ENCODE measurements at places on chromosomes 4 and X.

- DNase-seq: no peak
These were observed 551.5 kb upstream of the ZFP42 start for GRCh38 chr4:187444061-187444460.

DNA sequence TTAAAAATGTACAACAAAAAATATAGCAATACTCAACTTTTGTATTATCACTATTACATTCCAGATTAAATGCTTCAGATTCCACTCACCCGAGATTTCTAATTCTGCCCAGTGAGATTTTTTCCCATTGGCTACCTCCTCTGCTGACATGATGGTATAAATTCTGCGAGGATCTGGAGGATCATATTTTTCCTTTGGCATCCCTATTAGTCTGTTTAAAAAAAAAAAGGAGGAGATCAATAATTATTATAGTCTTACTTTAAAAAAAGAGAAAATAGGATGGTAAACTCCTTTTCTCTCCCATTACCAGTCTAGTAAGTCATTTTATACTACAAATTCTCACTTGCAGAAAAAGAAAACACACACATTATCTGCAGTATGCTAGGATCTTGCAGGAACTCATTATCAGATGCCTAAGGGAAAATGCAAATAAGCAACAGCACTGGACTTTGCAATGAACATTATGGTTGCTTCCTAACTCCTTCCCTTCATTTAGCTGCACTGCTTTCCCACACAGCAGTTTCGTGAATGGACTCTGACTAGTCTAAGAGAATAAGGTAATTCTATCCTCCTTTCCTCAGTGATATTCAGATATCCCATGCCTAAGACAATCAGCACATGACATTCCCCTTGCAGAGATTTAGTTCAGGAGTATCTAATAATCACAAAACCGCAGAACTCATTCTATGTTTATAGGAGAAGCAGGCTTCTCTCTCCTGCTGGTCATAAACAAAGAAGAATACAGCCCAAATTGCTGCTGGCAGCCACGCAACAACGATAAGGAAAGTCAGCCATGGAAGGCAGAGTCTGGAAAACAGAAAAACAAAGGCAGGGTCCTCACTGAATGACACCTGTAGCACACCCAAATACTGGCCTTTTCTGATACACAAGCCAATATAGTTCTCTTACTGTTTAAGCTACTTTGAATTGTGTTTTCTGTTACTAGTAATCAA lies 42.7 kb downstream of the CNOT6L start:
- DNase-seq: no peak

GRCh38 chr4:13527192-13527980 lies 16.9 kb downstream of the NKX3-2 start:
- DNase-seq: no peak

- no peak for DNase-seq
These were observed 5.3 kb upstream of the STBD1 start for GRCh38 chr4:76301068-76301774.

DNA sequence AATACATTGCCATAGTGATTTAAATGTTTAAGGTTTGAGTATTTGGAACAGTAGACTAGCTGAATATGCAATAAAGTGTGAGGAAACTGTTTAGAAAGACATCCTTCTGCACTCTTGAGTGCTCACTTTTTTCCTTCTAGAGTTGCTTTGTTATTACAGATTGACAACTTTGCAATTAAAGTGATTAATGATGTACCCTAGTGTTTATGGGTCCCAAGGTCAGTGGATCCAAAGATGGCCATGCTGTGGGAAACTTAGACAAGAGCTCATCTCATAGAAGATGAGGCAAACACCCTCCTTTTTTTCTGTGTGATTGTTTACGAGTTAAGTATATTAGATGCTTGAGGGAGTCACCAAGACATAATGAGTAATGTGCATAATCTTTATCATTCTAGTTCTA lies 118.8 kb downstream of the PDLIM5 start:
- DNase-seq: no peak

DNA sequence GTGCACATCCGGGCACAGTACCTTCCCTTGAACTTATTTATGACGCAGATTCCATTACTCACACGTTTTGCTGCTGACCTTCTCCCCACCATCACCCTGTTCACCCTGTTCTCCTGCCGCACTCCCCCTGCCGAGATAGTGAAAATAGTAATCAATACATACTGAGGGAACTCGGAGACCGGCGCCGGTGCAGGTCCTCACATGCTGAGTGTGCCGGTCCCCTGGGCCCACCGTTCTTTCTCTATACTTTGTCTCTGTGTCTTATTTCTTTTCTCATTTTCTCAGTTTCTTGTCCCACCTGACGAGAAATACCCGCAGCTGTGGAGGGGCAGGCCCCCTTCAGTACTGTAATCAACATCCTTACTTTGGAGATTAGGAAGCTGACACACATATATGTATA lies 1337.1 kb upstream of the PABPC4L start:
- no peak for DNase-seq

DNA sequence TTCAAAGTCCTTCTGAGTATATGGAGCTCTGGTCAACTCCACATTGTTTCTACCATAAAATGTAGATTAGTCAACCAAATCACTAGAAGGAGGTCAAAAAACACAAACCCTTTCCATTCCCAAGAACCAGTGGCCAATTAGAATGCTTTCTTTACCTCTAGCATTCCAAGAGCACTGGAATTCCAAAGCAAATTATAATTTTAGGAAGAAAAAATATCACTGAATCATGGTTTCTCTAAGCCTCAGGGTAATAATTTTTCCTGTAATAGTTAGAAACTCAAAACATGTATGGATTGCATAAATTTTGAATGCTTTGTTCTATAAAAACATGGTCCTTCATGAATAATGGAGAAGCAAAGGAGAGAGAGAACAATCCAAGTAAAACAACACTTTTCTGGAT lies 39.5 kb downstream of the LEF1 start:
- DNase-seq: no peak

DNA sequence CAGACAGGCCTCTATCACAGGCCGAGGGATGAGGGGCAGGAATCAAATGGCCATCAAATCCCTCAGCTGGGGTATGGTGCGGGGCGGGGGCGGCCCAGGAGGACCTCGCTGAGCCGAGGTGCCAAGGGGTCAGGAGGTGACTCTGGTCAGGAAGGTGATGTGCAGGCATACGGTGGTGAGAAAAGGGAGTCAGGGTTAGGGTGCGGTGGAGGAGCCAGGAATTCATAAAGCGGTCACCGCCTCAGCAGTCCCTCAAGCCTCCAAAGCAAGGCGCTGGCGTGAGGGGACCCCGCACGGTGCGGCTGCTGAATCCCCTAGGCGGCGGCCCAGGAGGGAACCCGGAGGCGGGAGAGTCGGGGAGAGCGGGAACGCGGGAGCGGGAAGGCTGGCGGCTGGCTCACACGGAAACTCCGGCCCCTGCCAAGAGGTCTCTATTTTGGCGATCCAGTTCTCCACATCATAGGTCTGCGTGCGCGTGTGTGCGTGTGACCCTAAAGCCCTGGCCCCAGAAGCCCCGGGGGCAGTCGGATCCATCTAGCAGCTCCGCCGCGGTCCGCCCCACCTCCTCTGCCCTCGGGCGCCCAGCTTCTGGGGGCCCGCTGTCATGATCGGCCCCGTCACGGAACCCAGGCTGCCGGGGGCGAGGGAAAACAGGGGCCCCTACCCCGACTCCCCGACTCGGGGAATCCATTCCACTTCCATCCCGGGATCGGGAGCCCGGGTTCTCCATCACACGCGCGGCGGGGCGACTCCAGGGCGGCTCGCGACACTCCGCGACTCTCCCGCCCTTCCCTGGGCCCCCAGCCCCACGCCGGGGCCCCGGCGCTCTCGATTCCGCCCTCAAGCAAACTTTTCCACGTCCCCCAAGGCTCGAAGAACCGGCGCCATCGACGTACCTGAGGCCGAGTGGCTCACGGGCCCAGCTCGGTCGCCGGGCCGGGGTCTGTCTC lies 593 bp downstream of the ELF4 start:
- DNase-seq: no peak

GRCh38 chrX:119655125-119655524 lies 37.8 kb downstream of the SEPTIN6 start:
- DNase-seq: peak; percentile 29

- DNase-seq: no peak
These were observed 15.0 kb upstream of the STK32B start for GRCh38 chr4:5036239-5036638.

DNA sequence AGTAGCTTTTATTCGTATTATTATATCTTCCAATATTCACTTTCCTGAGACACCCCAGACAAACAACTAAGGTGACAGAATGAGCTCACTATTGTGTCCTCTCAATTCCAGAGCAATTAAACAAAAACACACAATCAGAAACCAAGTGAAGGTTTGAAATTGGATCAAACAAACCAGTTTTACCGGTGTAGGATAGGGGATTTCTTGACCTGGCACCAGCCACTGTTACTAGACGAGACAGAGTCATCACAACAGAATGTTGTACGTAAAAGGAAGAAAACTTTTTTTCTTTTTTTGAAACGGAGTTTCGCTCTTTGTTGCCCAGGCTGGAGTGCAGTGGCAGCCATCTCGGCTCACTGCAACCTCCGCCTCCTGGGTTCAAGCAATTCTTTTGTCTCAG lies 43.7 kb downstream of the LDOC1 start:
- DNase-seq: no peak

DNA sequence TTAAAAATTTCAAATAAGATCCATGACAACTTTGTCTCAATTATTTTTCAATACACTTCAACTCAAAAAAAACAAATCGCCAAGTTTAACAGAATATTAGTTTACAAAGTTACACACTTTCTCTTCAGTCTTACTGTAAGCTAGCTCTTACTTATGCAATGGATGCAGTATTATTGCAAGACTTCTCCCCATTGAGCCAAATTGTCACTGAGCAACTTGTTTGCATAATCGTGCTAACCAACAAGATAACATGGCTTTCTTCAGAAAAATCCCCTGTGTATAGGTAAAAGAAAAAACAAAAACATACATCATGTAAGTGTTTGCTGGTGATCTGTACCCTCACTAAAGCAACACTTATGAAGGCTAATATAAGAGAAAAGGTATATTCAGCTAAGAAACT lies 18.9 kb downstream of the DNAJB14 start:
- DNase-seq: no peak

DNA sequence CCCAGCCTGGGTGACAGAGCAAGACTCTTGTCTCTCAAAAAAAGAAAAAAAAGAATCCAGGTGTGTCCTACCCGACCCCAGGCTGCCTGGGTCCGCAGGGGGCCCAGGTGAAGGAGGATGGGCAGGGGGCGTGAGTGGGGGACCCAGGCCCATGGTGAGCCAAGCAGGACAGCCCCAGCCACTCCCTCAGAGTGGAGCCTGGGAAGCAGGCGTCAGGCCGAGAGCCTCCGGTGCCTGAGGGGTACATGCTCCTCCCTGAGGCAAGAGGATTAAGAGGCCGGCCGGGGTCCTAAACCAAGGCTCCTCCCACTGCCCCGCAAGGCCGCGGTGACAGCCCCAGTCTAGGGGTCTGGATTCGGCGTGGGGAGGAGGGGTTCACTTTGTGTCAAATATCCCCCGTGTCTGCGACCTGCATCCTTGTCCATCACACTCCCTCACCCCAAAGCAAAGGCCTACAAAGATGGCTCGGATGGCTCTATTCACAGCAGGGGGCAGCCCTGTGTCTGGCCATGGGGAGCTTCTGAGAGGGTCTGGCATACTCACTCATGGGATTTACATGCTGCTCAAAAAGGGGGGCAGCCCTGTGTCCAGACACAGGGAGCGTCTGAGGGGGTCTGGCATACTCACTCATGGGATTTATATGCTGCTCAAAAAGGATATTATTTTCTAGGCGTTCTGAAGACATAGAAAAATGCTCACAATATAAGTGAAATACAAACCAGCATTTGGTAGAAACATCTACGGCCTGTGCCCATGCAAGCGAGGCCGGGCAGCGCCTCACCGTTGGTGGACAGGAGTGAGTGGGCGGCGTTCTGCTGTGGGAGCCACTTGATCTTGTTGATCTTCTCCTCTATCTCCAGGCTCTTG lies 94.6 kb downstream of the PPP2R2C start:
- DNase-seq: no peak

GRCh38 chr4:42428036-42428435 lies 30.7 kb downstream of the SHISA3 start:
- no peak for DNase-seq

GRCh38 chr4:184807256-184807655 lies 18.5 kb downstream of the ACSL1 start:
- no peak for DNase-seq

GRCh38 chr4:83010111-83010521 lies 507 bp downstream of the LIN54 start:
- no peak for DNase-seq

GRCh38 chr4:78362310-78362709 lies 189.3 kb upstream of the ANXA3 start:
- no peak for DNase-seq

- no peak for DNase-seq
These were observed 373.8 kb downstream of the OPHN1 start for GRCh38 chrX:68059469-68059868.
